ENCODE measurements at places on chromosomes 13 and 19. TPM values are rescaled to one million over a fixed set of nuclear protein-coding genes. Genes with fewer than 3 reads are reported as not detected.

DNA sequence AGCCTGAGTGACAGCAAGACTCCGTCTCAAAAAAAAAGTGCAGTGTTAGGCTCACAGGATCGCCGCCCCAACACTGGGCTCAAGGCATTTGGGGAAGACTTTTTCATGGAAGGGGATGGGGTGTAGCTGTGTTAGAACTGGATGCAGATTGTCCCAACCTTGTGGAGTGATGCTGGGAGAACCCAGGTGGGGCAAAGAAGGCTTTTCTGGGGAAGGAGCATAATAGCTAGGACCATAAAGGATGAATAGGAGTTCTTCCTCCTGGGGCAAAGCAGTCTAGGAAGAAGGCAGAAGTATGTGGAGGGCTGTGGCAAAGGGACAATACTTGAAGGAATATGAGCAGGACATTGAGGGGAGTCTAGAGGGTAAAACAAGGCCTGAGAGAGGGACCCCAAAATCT is 11.2 kb downstream of the TLE6 start:
- DNase-seq = no peak
- H3K4me1 ChIP-seq = peaks cover under 1% of the 10 kb centered on the region
- H3K27me3 ChIP-seq = peaks cover 7% of the 10 kb centered on the region
- H3K27ac ChIP-seq = no peak overlapping the region
- H3K36me3 ChIP-seq = no peaks in the 10 kb centered on the region

DNA sequence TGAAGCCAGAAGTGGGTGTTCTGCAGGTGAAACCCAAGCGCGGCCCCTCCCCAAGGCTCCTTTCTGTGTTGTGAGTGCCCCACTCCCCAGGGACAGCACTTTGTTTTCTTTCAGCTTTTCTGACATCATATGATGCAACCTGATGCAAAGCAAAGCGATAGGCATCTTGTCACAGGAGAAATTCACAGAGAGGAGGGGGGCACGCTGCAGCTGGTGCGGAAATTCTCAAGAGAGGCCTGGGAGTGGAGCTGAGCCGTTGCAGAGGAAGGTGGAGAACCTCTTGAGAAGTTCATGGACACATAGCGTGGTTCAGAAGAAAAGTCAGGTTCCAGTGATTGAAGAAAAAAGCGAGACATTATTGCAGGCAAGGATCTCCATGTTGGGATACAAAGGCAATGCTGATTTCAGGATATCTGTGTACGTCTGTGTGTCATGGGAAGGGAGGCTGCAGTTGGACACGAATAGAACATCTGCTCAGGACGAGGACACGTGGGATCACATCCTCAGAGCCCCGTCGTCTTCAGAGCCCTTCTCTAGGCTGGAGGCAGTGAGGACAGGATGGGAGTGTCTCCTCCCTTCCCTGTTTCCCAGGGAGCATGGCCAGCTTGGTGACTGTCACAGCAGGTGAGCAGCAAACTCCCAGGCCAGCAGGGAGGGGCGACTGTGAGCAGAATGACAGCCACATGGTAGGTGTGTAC is 79.2 kb downstream of the IRS2 start:
- DNase-seq = no peak
- H3K4me3 ChIP-seq = no peak overlapping the region
- H3K36me3 ChIP-seq = no peaks in the 10 kb centered on the region
- no peak overlapping the region for H3K27ac ChIP-seq
- no peaks in the 10 kb centered on the region for H3K27me3 ChIP-seq
- no peaks in the 10 kb centered on the region for H3K4me1 ChIP-seq

Gene CNN1
- total RNA-seq = 17.2 TPM

Gene ACER1
- not detected for total RNA-seq

DNA sequence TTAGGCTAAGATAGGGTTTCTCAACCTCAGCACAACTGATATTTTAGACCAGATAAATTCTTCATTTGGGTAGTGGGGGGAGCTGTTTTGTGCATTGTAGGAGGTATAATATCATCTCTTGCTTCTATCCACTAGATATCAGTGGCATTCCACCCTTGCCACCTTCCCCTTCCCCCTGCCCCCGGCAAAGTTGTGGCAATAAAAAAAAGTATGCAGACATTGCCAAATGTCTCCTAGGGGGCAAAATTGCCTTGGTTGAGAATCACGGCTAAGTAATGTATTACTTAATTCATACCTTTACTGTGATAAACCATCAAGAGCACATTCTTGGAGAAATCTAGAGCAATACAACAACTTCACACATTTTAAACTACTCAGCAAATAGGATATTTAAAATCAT is 51.4 kb downstream of the UBL3 start:
- no peak overlapping the region for H3K4me3 ChIP-seq
- no peak for DNase-seq
- H3K36me3 ChIP-seq = no peaks in the 10 kb centered on the region
- no peaks in the 10 kb centered on the region for H3K27me3 ChIP-seq

- no peaks in the 10 kb centered on the region for H3K36me3 ChIP-seq
- no peak for DNase-seq
- peaks cover 7% of the 10 kb centered on the region for H3K4me1 ChIP-seq
- H3K27ac ChIP-seq = no peak overlapping the region
Measured at GRCh38 chr19:15453091-15453578, 3.4 kb upstream of the WIZ start.

DNA sequence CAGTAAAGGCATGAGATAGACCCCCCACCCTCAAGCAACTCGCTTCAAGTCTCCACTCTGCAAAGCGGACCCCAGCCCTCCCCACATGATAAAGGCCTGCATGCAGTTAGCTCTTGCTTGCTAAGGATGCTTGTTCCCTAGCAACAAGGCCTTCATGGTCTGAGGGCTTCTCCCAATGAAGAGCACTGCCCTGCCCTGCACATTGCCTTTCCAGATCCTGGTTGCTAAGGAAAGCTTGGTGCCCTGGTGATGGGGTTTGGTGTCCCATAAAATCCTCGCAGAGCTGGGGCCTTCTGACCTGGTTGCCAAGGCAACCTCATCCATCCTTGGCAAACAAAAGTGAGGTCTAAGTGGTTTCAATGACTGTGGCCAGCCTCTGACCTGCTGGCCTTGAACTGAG is 6.0 kb downstream of the DBP start:
- no peak overlapping the region for H3K4me3 ChIP-seq
- H3K27me3 ChIP-seq = no peaks in the 10 kb centered on the region
- peaks cover 2% of the 10 kb centered on the region for H3K36me3 ChIP-seq
- H3K4me1 ChIP-seq = peaks cover 34% of the 10 kb centered on the region
- H3K27ac ChIP-seq = no peak overlapping the region
- DNase-seq = no peak
